Memory B cell (primary cell): ENCODE measurements at places on chromosomes 11 and 22.

DNA sequence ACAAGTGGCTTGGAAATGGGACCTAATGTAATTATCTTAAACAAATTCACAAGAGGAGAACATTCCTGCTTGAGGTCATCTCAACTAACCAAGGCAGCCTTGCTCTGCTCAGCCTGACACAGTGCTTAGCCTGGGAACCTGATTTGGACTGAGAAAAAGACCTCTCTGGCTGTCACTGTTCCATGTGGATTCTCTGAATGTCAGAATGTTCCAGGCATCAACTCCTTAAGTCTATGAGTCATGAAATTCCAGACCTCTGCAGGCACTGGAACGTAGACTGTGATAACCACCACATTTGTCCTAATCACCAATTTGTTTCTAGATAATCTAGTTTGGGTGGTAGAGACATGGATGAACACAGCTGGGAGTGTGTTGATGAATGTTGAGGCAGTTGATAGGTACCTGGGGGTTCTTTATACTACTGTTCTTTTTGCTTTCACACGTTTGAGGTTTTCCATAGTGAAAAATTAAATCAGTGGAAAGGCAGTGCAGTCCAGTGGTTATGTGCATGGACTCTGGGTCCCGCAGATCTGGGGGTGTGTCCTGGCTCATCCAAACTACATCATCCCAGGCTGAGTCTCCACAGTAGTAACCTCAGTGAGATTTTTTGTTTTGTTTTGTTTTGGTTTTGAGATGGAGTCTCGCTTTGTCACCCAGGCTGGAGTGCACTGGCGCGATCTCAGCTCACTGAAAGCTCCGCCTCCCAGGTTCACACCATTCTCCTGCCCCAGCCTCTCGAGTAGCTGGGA, 269.6 kb downstream of the MN1 start:
- DNase-seq = no peak

GRCh38 chr22:49567899-49568750, 259.5 kb downstream of the BRD1 start:
- no peak for DNase-seq

DNA sequence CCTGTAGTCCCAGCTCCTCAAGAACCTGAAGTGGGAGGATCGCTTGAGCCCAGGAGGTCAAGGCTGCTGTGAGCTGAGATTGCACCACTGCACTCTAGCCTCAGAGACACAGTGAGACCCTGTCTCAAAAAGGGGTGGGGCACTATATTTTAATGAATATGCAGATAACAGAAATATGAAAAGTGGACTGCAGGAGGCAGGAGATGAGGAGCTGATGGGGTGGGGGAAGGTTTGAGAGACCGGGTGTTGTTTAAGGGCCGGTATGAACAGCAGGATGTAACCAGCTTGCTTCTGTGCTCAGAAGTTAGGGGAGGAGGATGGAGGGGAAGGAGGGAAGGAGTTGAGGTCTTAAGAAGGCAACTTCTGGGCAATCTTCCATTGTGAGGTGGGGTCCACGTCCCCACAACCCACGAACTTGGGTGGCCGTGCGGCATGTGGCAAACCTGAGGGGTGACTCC, 1.3 kb upstream of the B4GALNT4 start:
- no peak for DNase-seq

GRCh38 chr11:61659413-61660196, 20.6 kb upstream of the DAGLA start:
- no peak for DNase-seq

GRCh38 chr11:116135891-116136290, 631.7 kb upstream of the CADM1 start:
- DNase-seq = no peak

- peak; percentile 80 for DNase-seq
Observed at GRCh38 chr11:118145285-118146227, 7.1 kb downstream of the SCN4B start.

- DNase-seq = no peak
Observed at GRCh38 chr11:119928047-119928446, 199.0 kb upstream of the NECTIN1 start.
